ENCODE measurements at places on chromosomes 16 and 17.

GRCh38 chr16:67833030-67833414 lies 9.1 kb upstream of the THAP11 start:
- DNase-seq, result no peak

DNA sequence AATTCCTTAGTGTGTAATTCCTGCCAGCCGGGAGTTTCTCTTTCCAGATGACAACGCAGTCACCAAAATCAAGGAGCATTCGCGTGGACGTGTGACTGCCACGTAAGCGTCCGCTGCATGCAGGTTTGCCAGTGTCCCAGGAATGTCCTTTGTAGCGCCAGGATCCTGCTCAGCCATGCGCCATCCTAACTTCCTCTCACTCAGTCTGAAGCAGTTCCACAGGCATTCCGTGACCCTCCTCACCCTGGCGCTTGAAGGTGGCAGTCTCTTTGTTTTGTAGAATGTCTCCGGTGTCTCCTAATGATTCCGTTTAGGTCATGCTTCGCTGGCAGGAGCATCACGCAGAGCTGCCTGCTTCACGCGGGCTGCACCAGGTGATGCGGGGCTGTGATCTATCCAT lies 88.6 kb downstream of the RPTOR start:
- DNase-seq, result peak; percentile 36

GRCh38 chr16:57555831-57556230 lies 13.4 kb downstream of the ADGRG5 start:
- DNase-seq, result no peak

GRCh38 chr17:1055751-1056645 lies 59.1 kb downstream of the TIMM22 start:
- DNase-seq, result peak; percentile 81

GRCh38 chr17:15456496-15456895 lies 10.9 kb downstream of the CDRT4 start:
- no peak for DNase-seq

DNA sequence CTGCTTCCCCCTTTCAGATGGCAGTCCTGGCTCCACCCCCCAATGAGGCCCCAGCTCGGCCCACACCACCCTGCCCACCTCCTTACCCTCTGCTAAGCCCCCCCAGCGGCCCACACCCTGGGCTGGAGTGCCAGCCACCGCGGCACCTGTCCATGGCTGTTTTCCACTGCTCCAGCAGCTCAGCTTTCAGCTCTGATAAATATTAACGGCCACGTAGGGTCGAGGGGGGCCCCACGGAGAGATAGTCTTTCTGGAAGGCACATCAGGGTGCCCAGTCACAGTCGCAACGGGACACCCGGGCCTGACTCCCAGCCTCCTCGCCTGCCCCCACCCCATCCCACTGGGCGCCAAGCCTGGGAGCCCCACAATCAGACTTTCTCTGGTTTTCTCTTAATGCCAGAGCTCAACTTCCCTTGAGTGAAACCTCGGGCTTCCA lies 46.5 kb upstream of the CIBAR2 start:
- no peak for DNase-seq

GRCh38 chr16:84665359-84665758 lies 17.0 kb downstream of the KLHL36 start:
- no peak for DNase-seq

DNA sequence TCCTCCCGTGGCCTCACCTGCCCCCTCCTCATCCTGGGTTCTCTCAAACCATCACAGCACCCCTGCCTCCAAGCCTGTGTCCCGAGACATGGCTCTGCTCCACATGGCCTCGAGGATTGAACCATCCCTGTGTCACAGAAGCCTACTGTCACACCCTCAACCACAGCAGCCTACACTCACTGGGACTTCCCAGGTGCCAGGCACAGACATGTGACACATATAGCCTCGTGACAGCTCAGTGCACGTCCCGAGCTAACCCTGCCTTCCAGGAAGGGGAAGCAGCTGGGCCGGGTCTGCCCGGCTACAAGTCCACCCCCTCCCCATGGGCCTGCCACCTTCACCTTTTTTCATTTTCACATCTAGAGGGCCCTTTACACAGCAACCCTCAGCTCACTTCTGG lies 238.3 kb downstream of the CPPED1 start:
- DNase-seq, result no peak

GRCh38 chr17:35129973-35130351 lies 8.5 kb downstream of the FNDC8 start:
- DNase-seq, result no peak

DNA sequence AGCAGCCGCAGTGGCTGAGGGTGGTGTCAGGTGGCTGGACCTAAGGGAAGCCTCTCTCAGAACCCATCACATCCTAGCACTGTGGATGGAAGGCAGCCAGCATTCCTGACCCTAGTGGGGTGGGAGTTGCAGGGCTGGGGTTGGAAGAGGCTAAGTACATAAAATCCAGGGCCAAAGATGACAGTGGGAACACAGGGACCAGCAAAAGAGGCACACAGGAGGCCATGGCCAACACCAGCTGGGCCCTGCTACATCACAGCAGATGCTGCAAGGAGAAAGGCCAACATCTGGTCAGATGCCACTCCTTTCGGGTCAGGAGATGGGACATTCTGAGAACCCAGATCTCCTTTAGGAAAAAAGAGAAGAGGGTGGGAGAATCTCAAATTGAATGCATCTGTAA lies 415.4 kb downstream of the SLC39A11 start:
- DNase-seq, result no peak

DNA sequence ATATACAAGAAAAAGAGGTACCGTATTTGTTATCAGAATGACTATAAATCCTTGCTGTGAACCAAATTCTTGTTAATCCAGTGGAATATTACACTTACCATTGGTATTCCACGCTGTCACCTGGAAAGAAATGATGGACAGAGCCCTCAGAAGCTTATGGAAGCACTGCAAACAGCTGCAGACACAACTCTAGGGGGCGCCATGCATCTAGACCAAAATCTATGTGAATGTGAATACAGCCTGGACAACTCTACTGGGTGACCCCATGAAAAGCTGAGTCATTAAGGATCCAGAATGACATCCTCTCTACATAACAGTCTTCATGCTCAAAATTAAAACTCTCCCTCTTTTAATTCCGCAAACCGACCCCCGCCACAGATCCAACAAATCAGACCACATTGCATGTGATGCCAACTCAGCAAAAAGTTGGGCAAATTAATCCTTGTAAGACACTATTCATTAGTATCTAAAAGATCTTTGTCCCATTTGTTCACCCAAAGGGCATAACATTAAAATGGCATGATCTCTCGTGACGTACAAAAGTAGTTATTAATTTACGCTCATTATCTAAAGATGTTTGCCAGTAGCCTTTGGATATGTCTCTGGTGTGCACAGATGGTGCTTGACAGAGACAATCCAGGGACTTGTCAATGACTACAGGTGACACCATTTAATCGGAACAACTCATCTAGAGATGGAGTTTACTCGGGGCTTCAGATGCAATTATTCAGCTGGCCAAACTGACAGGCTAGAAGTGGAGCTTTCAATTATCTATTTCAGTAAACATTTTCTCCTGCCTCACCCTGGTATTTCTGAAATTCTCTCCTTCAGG lies 552.7 kb upstream of the PSMD7 start:
- DNase-seq, result peak; percentile 54

GRCh38 chr16:21566891-21567414 lies 32.4 kb upstream of the METTL9 start:
- no peak for DNase-seq

DNA sequence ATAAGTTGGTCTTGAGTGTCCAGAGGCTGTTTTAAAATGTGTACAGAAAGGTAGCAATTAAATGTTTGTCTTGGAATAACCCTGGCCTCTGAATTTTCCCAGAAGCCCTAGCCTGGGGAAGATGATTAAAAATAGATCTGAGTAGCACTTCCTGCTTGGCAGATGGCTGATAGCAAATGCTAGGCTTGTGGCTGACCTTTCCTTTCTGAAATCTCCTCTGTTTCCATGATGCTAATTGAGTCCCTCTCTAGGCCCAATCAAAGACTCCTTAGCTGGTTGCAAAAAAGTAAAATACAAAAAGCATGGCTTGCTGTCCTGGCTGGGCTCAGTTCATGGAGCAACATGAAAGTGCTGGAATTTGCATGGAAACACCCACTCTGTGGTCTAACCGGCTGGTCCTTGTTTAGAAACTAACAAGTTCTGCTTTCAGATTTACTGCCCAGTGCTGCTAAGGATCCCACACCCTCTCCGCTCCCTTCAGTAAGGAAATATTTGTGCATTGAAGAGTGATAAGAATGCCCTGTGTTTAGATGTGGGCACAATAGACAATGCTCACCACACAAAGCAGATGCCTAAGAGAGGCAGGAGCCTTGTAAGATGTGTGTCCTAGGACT lies 40.8 kb downstream of the YPEL2 start:
- no peak for DNase-seq

DNA sequence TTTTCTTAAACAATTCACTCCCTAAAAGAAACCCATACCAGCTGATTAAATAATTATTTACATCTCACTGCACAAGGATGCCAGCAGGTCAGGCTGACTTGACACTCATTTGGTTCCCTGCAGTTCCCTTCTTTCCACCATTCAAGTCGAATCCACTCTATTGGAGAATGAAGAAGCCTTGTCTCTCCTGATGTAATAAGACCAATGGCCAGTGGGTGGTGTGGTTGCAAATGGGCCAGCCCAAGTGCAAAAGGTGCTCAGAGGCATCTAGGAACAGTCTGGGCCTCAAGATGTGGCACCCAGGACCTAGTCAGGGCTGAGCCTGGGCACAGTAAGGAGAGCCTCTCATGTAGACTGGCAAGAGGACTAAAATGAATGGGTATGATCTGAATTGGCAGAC lies 9.3 kb downstream of the C16orf78 start:
- DNase-seq, result peak; percentile 68

- peak; percentile 83 for DNase-seq
Observed at GRCh38 chr17:58710948-58711552, 18.6 kb downstream of the RAD51C start.

GRCh38 chr16:72371307-72372086 lies 199.5 kb upstream of the PMFBP1 start:
- peak; percentile 83 for DNase-seq

DNA sequence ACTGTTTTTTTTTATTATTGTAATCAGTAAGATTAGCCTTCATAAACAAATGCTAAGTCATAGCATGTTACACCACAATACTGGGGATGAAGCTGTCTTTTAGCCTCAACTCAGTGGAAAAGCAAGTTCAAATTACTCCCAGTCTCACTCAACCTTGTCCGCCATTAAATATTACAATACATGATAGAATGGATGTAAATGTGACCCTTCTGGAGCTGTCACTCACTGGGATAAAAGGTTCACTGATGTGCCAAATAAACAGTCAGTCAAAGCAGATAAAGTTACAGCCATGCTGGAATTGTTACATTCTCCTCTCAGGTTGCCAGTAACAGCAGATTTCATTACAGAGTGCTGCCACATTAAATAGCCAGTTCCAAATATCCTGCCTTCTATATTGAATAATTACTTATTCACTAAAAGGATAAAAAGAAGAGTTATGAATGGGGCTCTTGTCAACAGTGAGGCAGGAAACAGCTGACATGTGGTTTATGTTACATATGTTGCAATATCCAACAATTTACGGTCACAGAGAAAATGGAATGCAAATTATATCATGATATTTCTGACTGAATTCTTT lies 53.4 kb downstream of the BRIP1 start:
- no peak for DNase-seq

DNA sequence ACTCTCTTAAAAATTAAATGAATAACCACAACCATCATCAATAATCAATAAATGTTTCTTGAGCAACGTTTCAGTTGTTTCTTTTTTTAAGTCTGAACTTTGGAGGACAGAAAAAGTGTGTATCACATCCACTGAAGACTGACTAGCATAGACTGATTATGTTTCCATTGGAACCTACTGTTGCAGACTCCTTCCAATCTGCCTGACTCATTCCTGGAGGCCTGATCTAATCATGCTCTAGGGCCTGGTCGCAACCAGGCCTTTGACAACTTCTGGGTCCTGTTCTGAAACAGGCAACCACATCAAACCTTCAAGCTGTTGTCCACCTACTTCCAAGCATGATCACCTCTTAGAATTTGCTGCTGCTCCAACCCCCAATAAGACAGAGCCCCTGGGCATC lies 109.2 kb upstream of the NUDT7 start:
- no peak for DNase-seq

DNA sequence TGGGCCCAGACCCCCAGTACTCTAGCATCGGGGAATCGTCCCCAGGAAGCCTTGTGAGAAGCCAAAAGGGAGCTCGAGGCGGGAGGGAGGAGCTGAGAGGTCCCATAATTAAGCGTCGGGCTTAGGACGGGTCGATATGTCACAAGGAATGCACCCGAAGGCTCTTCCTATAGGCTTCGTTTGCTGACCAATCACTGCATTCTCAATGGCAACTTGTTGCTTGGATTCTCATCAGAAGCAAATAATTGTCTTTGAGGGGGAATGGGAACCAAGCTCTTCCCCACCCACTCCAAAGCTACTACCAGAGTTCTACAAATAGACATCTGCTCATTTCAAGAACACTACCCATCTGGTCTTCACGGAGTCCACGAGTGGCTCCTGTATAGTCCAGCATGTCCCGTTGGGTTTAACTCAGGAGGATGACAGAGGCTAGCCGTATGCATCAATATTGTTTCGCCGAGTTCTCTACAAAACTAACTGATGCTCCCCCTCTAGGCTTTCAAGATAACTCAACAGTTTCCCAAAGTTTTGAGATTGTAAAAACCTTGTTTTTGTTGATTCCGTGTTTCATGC lies 628 bp upstream of the BLMH start:
- DNase-seq, result peak; percentile 78

DNA sequence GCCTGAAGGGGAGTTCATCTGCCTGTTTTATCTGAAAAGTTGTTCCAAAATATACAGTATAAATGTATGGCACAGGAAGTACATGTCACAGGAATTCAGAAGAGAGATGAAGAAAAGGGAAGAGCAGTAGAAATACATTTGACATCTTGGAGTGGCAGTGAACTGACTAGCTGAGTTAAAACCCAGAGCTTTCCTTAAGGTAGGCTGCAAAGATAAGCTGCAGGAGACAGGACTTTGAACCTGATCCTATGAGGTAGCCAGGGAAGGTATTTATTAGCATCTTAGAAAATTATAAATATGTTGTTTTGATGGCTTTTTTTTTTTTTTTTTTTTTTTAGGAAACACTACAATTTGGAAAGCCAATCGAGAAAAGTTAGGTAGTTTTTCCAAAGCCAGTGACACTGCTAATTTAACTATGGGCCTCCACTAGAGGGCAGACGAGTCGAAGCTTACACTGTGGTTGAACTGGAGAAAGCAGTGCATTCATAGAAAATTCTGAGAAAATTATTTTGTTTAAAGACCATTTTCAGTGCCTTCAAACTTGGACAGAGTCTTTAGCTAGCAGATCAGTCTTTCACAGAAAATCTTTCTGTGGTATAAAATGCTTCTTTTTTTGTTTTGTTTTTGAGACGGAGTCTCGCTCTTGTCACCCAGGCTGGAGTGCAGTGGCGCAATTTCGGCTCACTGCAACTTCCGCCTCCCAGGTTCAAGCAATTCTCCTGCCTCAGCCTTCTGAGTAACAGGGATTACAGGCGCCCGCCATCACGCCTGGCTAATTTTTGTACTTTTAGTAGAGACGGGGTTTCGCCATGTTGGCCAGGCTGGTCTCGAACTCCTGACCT lies 122.3 kb downstream of the SSH2 start:
- peak; percentile 76 for DNase-seq

DNA sequence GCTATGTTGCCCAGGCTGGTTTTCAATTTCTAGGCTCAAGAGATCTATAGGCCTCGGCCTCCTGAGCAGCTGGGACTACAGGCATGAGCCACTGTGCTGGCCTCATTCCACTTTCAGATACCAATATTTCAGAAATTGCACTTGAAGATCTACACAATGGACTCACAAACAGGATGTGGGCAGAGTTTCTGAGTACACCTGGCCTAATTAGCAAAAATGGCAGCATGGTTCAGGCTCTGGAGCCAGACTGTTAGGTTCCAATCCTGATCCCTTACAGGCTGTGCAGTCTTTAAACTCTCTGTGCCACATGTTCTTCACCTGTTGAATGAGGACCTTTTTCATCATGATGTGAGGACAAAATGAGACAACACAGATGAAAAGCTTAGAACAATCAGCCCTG lies 32.2 kb downstream of the RNF157 start:
- no peak for DNase-seq

All from neural progenitor cell (in vitro differentiated cells).